Renal pelvis (tissue), 12 donors: ENCODE measurements at places on chromosomes 12 and 14. TPM values are rescaled to one million over a fixed set of nuclear protein-coding genes. Genes with fewer than 3 reads are reported as not detected.

TNFAIP2 gene
- polyA plus RNA-seq: 34.5 TPM

CATSPERB gene
- 0.78 TPM for polyA plus RNA-seq

PPP2R5C gene
- polyA plus RNA-seq: 105 TPM

TOMM20L gene
- polyA plus RNA-seq: 2.3 TPM

TCL1A gene
- 0.75 TPM for polyA plus RNA-seq

CELA1 gene
- not detected for polyA plus RNA-seq

SYT10 gene
- 0.49 TPM for polyA plus RNA-seq

CLEC6A gene
- 0.10 TPM for polyA plus RNA-seq

GPRC5A gene
- 11.7 TPM for polyA plus RNA-seq

CDKN1B gene
- 64.7 TPM for polyA plus RNA-seq

RD3L gene
- polyA plus RNA-seq: not detected

C14orf39 gene
- 0.36 TPM for polyA plus RNA-seq

OR4E2 gene
- polyA plus RNA-seq: not detected

PPM1H gene
- 27.7 TPM for polyA plus RNA-seq

C12orf54 gene
- 0.61 TPM for polyA plus RNA-seq

DTX1 gene
- 13.6 TPM for polyA plus RNA-seq

HPD gene
- 4.4 TPM for polyA plus RNA-seq

NKX2-1 gene
- polyA plus RNA-seq: not detected

TMEM52B gene
- 121 TPM for polyA plus RNA-seq

PIWIL1 gene
- polyA plus RNA-seq: 0.31 TPM

OR4K13 gene
- polyA plus RNA-seq: not detected

RPGRIP1 gene
- 0.90 TPM for polyA plus RNA-seq

PKP2 gene
- 21.0 TPM for polyA plus RNA-seq

TRHDE gene
- polyA plus RNA-seq: 20.0 TPM

LETMD1 gene
- 81.3 TPM for polyA plus RNA-seq

ABHD4 gene
- polyA plus RNA-seq: 47.1 TPM

KRT73 gene
- not detected for polyA plus RNA-seq

ERP27 gene
- 27.6 TPM for polyA plus RNA-seq

IFT43 gene
- polyA plus RNA-seq: 51.2 TPM

KLRC4 gene
- not detected for polyA plus RNA-seq

C12orf56 gene
- polyA plus RNA-seq: 1.0 TPM

AGAP2 gene
- 1.5 TPM for polyA plus RNA-seq

AKAP3 gene
- polyA plus RNA-seq: 4.7 TPM

RNASE11 gene
- polyA plus RNA-seq: not detected

CDH24 gene
- 22.9 TPM for polyA plus RNA-seq

CPNE6 gene
- polyA plus RNA-seq: 0.24 TPM

CCNT1 gene
- 31.7 TPM for polyA plus RNA-seq

KRT76 gene
- polyA plus RNA-seq: not detected

ZDHHC22 gene
- polyA plus RNA-seq: 0.19 TPM

TGM1 gene
- 2.5 TPM for polyA plus RNA-seq

SSPN gene
- polyA plus RNA-seq: 18.0 TPM

KLHDC1 gene
- polyA plus RNA-seq: 5.0 TPM

KLRB1 gene
- 6.4 TPM for polyA plus RNA-seq

C12orf43 gene
- 18.8 TPM for polyA plus RNA-seq

KIF26A gene
- polyA plus RNA-seq: 12.6 TPM

TAS2R31 gene
- 2.0 TPM for polyA plus RNA-seq

AMN gene
- polyA plus RNA-seq: 50.0 TPM

TBX3 gene
- polyA plus RNA-seq: 74.4 TPM

PELI2 gene
- polyA plus RNA-seq: 29.1 TPM

TEAD4 gene
- 24.6 TPM for polyA plus RNA-seq

CSRP2 gene
- 96.1 TPM for polyA plus RNA-seq

RNASE4 gene
- 1.3 TPM for polyA plus RNA-seq
